CD4-positive, CD25-positive, alpha-beta regulatory T cell (primary cell): ENCODE measurements at places on chromosomes 4 and X. TPM values are rescaled to one million over a fixed set of nuclear protein-coding genes. Genes with fewer than 3 reads are reported as not detected.

DNA sequence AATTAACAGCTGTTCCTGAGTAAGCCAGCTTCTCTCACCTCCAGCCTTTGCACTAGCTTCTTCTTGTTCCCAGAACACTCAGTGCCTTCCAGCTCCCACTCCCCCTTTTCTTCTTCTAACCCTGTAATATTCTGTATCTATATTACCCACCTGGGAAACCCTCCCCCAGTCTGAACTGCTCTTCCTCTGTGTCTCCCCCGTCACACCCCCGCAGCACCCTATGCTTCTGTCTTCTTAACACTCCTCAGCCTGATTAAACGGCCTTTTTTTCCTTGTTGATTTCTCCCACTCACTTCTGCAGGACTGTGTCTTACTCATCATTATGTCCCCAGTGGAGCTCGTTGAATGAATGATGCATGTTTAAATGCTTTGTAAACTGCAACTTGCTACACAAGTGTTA, 9.0 kb upstream of the LONRF3 start:
- no peak for DNase-seq
- no peaks in the 10 kb centered on the region for H3K27me3 ChIP-seq
- H3K36me3 ChIP-seq = no peaks in the 10 kb centered on the region
- H3K4me1 ChIP-seq = no peaks in the 10 kb centered on the region

- peak overlapping the region; percentile 58 for H3K4me3 ChIP-seq
- DNase-seq = no peak
- H3K27ac ChIP-seq = no peak overlapping the region
- H3K27me3 ChIP-seq = peaks cover 2% of the 10 kb centered on the region
Observed at GRCh38 chr4:104967034-104967401, 179.7 kb upstream of the TET2 start.

The EFHC2 gene
- 1.1 TPM for total RNA-seq

DNA sequence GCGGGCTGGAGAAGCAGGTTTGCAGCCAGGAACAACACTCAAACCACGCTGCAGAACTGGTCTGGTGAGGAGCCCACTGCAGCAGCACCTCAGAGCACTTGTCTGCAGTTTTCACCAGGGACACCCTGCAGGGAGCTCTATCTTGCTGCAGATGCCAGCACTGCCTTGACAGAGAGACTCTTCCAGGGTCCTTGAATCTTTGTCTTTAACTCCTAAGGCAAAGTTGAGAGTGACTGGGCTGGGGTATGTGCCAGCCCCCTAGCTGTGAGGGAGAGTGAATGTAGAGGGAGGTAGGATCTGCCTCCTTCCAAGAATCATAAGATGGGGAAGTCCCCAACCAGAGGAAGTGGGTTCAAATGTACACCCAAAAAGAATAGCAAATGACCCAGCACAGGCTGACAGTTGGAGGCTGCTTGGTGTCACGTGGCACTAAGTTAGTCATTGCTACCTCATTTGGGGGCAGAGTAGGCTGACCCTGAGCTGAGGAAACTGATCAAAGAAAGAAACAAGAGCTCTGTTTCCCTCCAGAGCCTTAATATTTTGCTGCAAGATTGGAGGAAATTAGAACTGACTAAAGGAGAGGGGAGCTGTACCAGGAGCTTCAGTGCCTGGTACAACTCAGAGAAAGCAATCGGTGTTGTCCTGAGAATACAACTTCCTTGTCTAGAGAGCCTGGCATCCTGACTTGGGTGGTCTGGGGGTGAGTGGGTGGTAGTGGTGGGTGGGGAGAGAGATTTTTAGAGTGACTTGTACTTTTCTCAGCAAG, 28.2 kb upstream of the HUWE1 start:
- peaks cover 55% of the 10 kb centered on the region for H3K4me1 ChIP-seq
- H3K4me3 ChIP-seq = peak overlapping the region; percentile 83
- peak overlapping the region; percentile 90 for H3K27ac ChIP-seq
- H3K27me3 ChIP-seq = no peaks in the 10 kb centered on the region
- H3K36me3 ChIP-seq = no peaks in the 10 kb centered on the region

The P2RY8 gene
- 158 TPM for total RNA-seq
